Activated T-helper 1 cell treated with anti-CD3 and anti-CD28 coated beads, Interleukin-12 subunit alpha, Interleukin-12 subunit beta, Interleukin-2, Interleukin-4 antibody, amounts not matched to agents 30 ng/mL and 10 ng/mL and 1 ng/mL, durations not matched to agents 14 hours and 24 hours and 36 hours (primary cell): ENCODE measurements at places on chromosomes 6 and 20.

GRCh38 chr6:73506246-73506645, 14.6 kb downstream of the EEF1A1 start:
- H3K4me1 ChIP-seq, result no peaks in the 10 kb centered on the region
- H3K27ac ChIP-seq, result no peak overlapping the region
- no peak for DNase-seq

GRCh38 chr20:17749978-17750721, 50.4 kb downstream of the BANF2 start:
- no peak overlapping the region for H3K4me3 ChIP-seq
- DNase-seq, result no peak
- H3K36me3 ChIP-seq, result no peaks in the 10 kb centered on the region
- H3K4me1 ChIP-seq, result no peaks in the 10 kb centered on the region

DNA sequence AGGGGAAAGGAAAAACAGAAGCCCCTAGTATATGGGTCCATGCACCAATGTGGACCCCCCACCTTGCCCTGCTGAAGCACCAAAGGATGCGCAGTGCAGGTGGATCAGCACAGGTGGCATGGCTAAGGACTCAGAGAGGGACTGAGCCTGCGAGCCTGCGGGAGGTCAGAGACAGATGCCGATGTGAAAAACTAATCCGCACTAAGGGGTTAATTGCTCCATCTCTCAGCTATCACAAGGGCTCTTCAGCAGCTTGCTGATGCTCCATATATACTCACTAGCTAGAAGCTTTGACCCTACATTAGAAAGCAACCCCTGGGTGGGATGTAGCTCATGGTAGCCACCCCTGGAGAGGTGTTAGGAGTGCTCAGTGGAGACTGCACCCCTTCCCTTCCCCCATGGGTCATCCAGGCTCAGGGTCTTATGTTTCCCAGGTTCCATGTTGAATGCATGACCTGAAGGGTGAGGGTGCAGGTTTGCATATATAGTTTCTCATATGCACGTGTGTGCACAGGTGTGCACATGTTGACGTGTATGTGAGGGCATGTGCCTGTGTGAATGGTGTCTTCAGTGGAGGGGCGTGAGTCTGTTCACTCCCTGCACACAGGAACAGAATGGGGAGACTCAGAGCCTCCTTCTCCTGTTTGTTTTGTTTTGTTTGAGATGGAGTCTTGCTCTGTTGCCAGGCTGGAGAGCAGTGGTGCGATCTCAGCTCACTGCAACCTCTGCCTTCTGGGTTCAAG, 13.4 kb upstream of the IP6K3 start:
- no peak overlapping the region for H3K27ac ChIP-seq
- no peaks in the 10 kb centered on the region for H3K4me1 ChIP-seq

DNA sequence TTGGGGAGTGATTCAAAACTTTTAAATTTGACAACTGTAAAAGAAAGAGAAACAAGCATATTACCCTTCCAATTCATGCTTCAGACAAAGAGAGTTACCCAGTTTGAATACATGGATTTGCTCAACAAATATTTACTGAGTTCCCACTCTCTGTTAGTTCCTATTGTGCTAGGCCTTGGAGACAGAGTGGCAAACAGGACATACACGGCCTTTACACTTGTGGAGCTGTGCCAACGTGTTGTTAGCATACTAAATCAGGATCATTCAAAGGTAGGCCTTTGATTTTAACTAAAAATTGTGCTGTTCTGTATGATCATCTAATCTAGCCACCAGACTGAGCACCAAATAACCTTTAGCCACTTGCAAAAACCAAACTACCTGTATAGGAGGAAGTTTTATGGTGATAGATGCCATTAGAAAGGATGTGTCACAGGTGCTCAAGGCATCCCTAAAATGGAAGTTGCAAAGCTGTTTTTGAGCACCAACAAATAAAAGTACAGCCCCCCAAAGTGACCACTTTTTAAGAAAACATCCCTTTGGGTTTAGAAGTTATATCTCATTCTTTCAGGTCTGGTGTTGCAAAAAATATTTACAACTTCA, 84.5 kb downstream of the CHD6 start:
- no peaks in the 10 kb centered on the region for H3K27me3 ChIP-seq
- peaks cover 16% of the 10 kb centered on the region for H3K36me3 ChIP-seq
- no peaks in the 10 kb centered on the region for H3K4me1 ChIP-seq
- H3K4me3 ChIP-seq, result no peak overlapping the region

- H3K4me1 ChIP-seq, result peaks cover 44% of the 10 kb centered on the region
- no peak overlapping the region for H3K4me3 ChIP-seq
- no peaks in the 10 kb centered on the region for H3K27me3 ChIP-seq
- H3K36me3 ChIP-seq, result peaks cover 39% of the 10 kb centered on the region
Observed at GRCh38 chr6:89085409-89086205, 5.1 kb downstream of the PNRC1 start.

GRCh38 chr6:131183427-131184095, 48.3 kb downstream of the AKAP7 start:
- no peak for DNase-seq
- H3K4me3 ChIP-seq, result no peak overlapping the region
- H3K36me3 ChIP-seq, result no peaks in the 10 kb centered on the region

DNA sequence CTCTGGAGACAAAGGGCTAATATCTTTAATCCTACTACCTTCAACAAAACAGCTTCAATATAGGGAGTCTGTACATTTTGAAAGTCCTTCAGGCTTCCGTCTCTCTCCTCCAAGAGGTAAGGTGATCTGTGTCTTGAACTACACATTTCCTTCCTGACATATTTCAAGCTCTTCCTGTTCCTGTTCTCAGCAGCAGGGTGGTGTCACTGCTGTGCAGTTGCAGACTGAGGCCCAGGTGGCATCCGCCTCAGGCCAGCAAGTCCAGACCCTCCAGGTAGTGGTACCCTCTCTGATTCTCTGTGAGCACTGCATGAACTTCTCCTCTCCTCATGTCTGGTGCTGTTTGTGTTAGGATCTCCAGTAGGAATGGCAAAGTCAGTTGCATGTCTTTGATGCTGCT, 7.8 kb downstream of the NFYA start:
- peaks cover 50% of the 10 kb centered on the region for H3K36me3 ChIP-seq
- peak; percentile 24 for DNase-seq
- H3K27me3 ChIP-seq, result no peaks in the 10 kb centered on the region
- peak overlapping the region; percentile 77 for H3K4me3 ChIP-seq
- H3K27ac ChIP-seq, result peak overlapping the region; percentile 77

- H3K4me1 ChIP-seq, result no peaks in the 10 kb centered on the region
- H3K36me3 ChIP-seq, result no peaks in the 10 kb centered on the region
- DNase-seq, result no peak
Observed at GRCh38 chr6:98586163-98586562, 248.2 kb upstream of the POU3F2 start.

DNA sequence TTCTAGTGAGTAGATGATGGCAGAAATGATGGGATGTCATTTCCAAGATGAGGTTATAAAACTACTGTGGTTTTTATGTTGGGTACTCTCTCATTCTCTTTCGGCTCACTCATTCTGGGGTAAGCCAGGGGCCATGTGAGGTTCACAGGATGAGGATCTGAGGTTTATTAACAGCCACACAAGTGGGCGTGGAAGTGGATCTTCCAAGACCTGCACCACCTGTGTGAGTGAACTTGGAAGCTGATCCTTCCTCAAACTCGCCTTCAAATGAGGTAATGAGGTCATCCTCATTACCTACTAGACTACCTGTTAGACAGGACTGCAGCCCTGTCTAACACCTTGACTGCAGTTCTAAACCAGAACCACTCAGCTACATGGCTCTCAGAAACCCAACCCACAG, 45.1 kb upstream of the TAGAP start:
- H3K4me3 ChIP-seq, result no peak overlapping the region
- H3K27ac ChIP-seq, result peak overlapping the region; percentile 66
- H3K27me3 ChIP-seq, result no peaks in the 10 kb centered on the region
- H3K36me3 ChIP-seq, result peaks cover 4% of the 10 kb centered on the region
- no peak for DNase-seq

DNA sequence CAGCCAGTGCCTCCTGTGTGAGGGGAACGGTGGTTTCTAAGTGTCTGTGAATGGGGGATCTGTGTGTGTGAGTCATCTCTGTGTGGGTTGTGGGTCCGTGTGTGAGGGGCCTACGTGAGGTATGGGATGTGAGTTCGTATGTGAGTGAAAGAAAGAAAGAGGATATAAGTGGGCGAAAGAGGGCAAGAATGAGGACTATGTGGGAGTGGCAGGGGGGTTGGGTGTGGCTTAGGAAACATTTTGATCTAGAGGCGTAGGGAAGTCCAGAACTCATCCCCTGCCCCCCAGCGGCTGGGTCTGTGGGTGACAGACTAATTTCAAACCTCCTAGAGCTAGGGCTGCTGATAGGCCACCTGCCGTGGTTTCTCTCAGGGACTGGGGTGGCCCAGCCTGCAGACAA, 35.5 kb downstream of the DHX35 start:
- H3K4me1 ChIP-seq, result peaks cover 38% of the 10 kb centered on the region
- peak overlapping the region; percentile 71 for H3K27ac ChIP-seq
- DNase-seq, result peak; percentile 15
- H3K4me3 ChIP-seq, result peak overlapping the region; percentile 46

DNA sequence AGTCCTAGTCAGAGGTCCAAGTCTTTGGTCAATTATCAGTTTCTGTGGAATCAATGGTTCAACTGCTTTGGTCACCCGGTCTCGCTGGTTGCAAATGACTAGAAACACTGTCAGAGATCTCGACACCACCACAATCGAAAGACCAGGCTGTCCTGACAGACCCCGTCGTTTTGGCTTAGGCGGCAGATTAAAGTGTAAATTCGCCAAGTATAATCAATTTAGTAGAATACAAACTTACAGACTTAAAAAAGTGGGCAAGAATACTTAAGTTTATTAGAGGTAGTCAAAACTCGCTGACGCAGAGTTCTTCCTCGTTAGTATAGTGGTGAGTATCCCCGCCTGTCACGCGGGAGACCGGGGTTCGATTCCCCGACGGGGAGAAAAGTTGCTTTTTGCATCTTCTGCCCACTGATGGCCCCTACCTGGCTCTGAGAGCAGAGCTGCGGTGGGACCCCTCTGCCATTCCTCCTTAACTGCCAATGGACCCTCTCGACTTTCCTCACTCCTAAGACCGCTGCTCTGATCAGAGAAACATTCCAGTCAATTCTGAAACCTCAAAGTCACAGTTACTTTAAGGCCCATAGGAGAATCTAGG, 30.6 kb upstream of the ZNF184 start:
- peak overlapping the region; percentile 90 for H3K4me3 ChIP-seq
- no peaks in the 10 kb centered on the region for H3K36me3 ChIP-seq
- peak; percentile 60 for DNase-seq
- H3K27ac ChIP-seq, result peak overlapping the region; percentile 82
- H3K4me1 ChIP-seq, result peaks cover 32% of the 10 kb centered on the region

DNA sequence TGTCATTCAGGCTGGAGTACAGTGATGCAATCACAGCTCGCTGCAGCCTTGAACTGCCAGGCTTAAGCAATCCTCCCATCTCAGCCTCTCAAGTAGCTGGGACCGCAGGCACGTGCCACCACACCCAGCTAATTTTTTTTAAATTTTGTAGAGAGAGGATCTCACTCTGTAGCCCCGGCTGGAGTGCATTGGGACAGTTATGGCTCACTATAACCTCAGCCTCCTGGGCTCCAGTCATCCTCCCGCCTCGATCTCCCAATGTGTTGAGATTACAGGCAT, 86.5 kb downstream of the SERAC1 start:
- no peak overlapping the region for H3K27ac ChIP-seq
- no peak overlapping the region for H3K4me3 ChIP-seq
- peaks cover 4% of the 10 kb centered on the region for H3K4me1 ChIP-seq
- peaks cover 61% of the 10 kb centered on the region for H3K36me3 ChIP-seq
- DNase-seq, result no peak
- H3K27me3 ChIP-seq, result no peaks in the 10 kb centered on the region

DNA sequence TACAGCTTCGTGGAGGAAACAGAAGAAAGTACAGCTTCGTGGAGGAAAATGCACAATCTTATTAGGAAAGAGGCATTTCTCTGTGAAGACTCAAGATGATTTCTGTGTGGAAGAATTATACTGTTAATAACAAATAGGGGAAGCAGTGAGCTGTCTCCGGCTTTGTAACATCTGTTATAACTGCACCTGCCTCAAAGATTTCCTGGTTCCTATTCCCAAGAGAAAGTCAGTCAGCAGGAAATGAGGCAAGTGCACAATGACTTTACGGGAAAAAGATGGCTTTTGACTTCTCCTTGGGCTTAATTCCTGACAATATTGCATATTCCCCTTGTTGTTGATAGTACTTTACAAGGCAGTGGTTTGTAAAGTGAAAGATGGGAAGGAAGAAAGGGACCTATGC, 538.5 kb downstream of the BMP2 start:
- H3K27me3 ChIP-seq, result no peaks in the 10 kb centered on the region
- no peak overlapping the region for H3K4me3 ChIP-seq
- H3K4me1 ChIP-seq, result no peaks in the 10 kb centered on the region
- no peak for DNase-seq

DNA sequence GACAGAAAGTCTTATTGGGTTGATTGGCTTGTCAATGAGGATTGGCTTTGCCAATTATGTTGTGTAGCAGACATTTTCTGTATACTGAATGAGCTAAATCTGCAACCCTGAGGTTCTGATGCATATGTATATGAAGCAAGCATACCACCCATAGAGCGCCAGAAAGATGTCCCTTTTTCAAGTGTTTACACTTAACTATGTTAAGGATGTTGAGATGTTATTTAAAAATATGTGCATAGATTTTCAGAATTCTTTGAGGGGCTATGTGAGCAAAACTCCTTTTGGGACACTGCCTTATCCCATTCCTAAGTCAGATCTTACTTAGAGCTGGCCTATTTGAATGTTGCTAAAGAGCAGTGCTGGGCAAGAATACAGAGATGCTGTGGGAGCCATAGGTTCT, 1.9 kb downstream of the AIG1 start:
- H3K27ac ChIP-seq, result no peak overlapping the region
- H3K4me3 ChIP-seq, result no peak overlapping the region
- H3K36me3 ChIP-seq, result no peaks in the 10 kb centered on the region
- no peak for DNase-seq
- no peaks in the 10 kb centered on the region for H3K27me3 ChIP-seq

DNA sequence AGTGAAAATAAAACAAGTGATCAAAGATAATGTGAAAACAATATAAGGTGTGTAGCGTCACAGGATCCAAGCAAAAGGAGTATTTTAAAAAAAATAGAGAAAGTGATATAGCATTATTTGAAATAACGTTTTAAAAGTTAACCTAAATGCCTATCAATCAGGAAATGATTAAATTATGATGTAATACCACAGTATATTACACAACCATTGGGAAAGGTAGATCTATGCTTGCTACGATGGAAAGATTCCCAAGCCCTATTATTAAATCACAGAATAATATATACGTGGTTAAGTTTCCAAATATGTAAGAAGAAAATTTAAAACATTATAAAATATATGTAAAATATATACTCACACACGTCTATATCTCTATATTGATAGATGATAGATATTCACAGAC, 15.4 kb upstream of the TCF21 start:
- no peak overlapping the region for H3K27ac ChIP-seq
- no peak overlapping the region for H3K4me3 ChIP-seq
- H3K36me3 ChIP-seq, result no peaks in the 10 kb centered on the region
- no peak for DNase-seq
- H3K27me3 ChIP-seq, result peaks cover 8% of the 10 kb centered on the region

GRCh38 chr6:152268846-152269442, 368.2 kb downstream of the SYNE1 start:
- no peak overlapping the region for H3K27ac ChIP-seq
- peaks cover 9% of the 10 kb centered on the region for H3K36me3 ChIP-seq
- H3K27me3 ChIP-seq, result no peaks in the 10 kb centered on the region
- H3K4me3 ChIP-seq, result no peak overlapping the region
